ENCODE measurements at places on chromosomes 6 and 20.

- DNase-seq: no peak
Measured at GRCh38 chr6:143229400-143229799, 168.7 kb downstream of the AIG1 start.

- DNase-seq: no peak
Measured at GRCh38 chr20:8964959-8965562, 103.8 kb upstream of the PLCB4 start.

- no peak for DNase-seq
Measured at GRCh38 chr6:147991961-147992360, 350.7 kb upstream of the SASH1 start.

DNA sequence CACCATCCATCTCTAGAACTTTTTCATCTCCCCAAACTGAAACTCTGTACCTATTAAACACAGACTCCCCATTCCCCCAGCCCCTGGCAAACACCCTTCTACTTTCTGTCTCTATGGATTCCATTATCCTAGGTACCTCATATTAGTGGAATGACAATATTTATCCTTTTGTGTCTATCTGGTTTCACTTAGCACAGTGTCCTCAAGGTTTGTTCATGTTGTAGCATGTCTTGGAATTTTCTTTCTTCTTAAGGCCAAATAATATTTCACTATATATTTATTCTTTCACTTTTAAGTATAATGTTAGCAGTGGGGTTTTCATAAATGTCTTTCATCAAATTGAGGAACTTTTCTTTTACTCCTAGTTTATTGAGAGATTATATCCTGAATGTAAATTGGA lies 56.8 kb upstream of the DSP start:
- DNase-seq: no peak
